ENCODE measurements at places on chromosomes 12 and 14. TPM values are rescaled to one million over a fixed set of nuclear protein-coding genes. Genes with fewer than 3 reads are reported as not detected.

DNA sequence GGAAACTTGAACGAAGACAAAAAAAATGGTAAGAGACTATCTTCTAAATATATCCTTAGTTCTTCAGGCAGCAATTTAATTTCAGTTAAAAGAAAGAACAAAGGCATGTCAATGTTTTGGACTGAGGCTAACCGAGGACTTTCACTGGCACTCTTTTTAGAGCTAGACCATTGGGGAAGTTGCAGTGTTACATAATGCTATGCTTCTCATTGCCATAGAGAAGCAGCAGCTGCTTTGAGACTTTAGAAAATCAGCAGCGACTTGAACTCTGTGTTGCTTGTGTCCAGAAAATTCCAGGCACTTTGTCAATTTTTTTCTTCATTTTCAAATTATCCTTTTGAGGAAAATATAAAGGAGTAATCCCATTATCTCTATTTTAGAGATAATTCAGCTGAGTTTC is 964.2 kb downstream of the NRXN3 start:
- no peak for DNase-seq

DNA sequence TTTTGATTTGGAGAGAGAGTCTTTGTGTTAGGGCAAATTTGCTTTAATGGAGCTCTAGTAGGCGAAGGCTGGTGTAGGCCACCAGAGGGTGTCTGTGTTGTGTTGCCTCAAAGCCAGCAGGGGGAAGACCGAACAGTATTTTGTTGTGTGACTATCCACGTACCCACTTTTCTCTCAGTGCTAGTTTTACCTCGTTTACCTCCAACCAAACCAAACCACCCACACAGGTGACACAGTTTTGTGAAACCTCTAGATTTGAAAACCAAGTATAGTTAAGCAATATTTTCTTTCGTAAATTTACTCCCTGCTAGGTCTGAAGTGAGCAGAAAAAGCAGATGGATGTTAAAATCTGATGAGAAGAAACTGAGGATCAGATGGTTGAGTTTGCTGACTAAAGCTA is 36.3 kb upstream of the NPFF start:
- DNase-seq, result no peak

GRCh38 chr12:69837191-69837590 is 12.2 kb downstream of the MYRFL start:
- no peak for DNase-seq

GRCh38 chr12:94674835-94675234 is 24.5 kb upstream of the TMCC3 start:
- DNase-seq, result no peak

DNA sequence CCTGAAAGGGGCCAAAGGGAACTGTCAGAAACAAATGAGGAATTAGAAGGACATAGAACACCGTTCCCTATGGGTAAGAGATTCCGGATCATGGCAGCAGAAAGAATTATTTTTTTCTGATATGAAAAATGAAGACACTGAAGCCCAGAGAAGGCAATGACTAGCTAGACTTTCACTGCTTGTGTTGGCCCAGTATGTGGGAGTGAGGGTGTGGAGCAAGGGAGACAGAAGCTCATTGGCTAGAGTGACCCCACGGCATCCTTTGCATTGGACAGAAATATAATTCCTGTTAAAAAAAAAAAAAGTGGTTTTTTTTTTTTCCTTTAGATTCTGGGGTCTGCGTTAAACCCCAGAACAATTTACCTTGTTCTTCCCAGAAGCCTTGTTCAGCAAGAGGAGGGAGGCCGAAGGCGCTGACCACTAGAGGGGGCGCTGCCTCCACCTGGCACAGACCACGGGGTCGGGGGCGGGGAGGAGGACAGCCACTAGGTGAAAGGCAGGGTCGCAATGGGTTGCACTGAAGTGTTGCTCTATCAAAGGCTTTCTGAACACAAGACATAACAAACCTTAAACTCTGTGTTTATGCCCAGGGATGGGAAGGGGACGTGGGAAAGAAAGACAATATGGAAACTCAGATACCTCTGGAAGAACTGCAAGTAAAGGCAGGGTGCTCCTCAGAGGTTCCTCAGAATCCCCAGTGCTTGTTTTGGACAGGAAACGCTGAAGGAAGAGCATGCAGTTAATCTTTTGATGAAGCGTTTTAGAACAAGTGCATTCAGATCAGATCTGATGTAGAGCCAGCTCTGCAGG is 156.8 kb downstream of the KCNA5 start:
- DNase-seq, result no peak

Gene RTL1
- not detected for total RNA-seq
